Activated T-helper 1 cell treated with Interleukin-2 at 50 U/mL for 16 hours (primary cell): ENCODE measurements at places on chromosomes 3 and 15.

GRCh38 chr15:72491768-72492167, 17.6 kb downstream of the ARIH1 start:
- no peak for DNase-seq

DNA sequence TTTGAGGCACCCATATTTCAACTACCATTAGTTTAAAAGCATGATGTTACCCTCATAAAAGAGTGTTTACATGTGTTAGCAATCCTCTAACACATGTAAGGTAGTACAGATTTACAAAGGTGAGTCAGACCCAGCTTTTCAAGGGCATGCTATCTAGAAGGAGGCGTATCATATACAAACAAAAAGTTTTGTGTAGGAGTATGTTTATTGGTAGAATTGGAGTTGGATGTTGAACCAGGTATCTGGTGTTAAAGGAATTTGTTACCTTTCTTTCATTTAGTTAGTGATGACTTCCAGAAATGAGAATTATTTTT, 2.4 kb downstream of the HACD3 start:
- no peak for DNase-seq

DNA sequence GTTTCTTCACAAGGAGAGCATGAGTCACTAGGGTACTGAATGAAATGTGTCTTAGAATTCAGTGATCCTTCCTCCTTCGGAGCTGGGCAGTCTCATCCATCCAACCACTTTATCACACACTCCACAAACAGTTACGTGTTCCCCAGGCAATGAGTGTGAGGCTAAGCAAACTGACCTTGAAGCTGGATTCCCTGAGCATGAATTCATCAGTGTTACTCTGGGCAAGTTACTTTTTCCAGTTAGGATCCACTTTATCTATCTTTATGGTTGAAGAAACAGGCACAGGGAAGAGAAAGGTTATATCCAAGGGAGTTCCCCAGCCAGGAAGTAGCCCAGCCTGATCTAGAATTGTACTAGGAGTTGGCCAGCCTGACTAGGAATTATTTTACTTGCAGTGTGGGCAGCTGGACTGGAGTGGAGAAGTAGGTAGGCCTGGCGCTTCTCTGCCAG, 17.1 kb upstream of the GCNT3 start:
- DNase-seq, result no peak

- no peak for DNase-seq
Measured at GRCh38 chr3:54951405-54951804, 23.5 kb upstream of the LRTM1 start.

GRCh38 chr3:184781801-184782200, 30.2 kb upstream of the VPS8 start:
- DNase-seq, result no peak

DNA sequence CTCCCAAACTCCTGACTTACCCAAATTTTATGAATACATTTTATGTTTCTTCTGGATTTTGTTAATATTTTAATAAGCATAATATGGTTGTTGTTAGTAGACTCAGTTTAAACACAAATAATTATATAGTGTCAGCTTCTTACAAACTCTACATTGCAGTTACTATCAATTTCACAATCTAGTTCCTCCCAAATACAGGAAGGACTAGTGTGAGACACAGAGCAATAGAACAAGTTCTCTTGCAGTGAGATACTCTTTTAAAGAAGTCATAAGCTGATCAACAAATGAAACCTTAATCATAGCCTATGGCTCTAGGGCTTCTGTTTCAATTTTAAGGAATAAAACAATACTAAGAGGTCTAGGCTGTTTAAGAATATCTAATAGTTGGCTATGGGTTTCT, 86.1 kb downstream of the SAMMSON start:
- DNase-seq, result no peak

- no peak for DNase-seq
Measured at GRCh38 chr3:89606151-89606550, 498.7 kb downstream of the EPHA3 start.

DNA sequence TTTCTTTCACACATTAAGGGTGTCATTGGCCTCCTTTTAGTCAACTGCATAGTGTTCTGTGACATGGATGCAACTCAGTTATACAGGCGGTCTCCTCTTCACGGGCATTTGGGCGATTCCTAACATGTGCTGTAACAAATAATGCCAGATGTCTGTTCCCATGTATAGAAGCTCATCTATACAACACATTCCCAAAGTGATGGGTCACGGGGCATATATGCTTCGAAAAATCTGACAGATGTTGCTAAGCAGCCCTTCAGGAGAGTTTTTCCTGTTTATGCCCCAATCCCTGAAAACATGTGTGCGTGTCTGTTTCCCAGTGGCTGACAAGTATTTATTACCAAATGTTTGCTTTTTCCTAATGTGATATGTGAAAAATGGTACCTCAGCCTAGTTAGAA, 25.8 kb downstream of the LRRK1 start:
- no peak for DNase-seq

GRCh38 chr15:73317651-73318462, 50.9 kb downstream of the HCN4 start:
- no peak for DNase-seq
